ENCODE measurements at places on chromosomes 13 and 19.

GRCh38 chr13:105997581-105998550 lies 537.6 kb downstream of the EFNB2 start:
- no peak for DNase-seq

- no peak for DNase-seq
Measured at GRCh38 chr19:33442706-33443105, 69.2 kb downstream of the CEBPG start.

DNA sequence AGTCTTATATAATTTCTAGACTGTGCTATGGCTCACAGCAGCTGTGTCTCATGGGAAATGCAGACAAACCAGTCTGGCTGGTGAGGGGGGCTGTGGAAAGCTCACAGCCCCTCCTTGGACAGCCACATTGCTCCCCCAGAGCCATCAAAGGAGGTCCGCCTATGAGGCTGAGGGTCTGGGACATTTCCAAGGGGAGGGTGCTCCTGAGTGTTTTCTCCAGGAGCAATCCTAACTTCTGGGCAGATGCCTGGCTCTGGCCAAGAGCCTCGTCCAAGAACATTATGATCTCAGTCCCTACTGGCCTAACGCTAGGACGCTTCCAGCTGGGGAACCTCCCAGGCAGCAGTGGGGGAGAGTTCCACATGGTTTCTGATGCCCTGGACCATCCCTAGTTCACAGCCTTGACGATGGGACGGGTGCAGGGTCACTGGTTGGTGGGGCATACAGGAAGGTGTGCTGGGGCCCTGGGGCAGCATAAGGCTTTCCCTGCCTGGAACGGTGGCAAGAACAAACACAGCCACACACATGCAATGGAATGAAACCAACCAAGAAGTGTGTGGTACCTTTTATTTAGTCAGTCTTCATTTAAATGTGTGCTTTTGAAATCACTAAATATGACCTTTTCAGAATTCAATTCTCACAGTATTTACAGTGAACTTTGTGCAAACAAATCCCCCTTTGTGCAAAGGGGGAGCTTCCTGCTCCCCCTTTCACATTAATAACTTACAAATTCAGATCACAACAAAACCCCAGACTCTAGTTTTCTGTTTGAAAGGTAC lies 60.6 kb downstream of the CDADC1 start:
- DNase-seq: peak; percentile 69

- DNase-seq: no peak
Measured at GRCh38 chr19:2115324-2115723, 18.6 kb downstream of the IZUMO4 start.

GRCh38 chr13:50214514-50214913 lies 199.3 kb downstream of the KCNRG start:
- no peak for DNase-seq

DNA sequence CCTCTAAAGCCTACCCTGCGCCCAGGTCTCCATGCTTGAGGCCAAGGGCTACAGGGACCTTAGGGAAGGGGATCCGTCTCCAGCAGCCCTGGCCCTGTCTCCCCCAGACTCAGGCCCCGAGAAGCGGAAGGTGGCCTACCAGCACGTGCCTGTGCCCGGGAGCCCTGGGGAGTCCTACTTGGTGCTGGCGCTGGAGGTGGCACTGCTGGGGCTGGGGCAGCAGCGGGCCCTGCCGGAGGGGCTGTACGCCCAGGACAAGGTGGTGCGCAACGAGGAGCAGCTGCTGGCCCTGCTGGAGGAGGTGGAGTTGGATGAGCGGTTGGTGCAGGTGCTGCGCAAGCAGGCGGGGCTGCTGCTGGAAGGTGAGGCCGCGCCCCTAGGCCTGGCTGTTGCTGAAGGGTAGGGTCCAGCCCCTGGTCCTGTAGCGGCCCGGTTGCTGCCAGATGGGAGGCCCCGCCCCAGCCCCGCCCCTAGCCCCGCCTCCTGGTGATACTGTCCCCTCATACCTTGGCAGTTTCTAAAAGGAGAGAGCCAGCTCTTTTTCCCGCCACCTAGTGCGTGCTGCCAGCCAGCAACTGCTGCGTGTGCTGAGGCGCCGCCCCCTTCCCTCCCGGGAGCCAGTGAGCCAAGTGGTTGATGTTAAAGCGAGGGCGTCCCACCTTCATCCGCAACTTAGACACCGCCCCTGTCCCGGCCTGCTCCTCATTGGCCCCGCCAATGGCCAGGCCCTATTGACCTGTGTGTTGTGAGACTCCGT lies 22.6 kb downstream of the ZSWIM4 start:
- no peak for DNase-seq

DNA sequence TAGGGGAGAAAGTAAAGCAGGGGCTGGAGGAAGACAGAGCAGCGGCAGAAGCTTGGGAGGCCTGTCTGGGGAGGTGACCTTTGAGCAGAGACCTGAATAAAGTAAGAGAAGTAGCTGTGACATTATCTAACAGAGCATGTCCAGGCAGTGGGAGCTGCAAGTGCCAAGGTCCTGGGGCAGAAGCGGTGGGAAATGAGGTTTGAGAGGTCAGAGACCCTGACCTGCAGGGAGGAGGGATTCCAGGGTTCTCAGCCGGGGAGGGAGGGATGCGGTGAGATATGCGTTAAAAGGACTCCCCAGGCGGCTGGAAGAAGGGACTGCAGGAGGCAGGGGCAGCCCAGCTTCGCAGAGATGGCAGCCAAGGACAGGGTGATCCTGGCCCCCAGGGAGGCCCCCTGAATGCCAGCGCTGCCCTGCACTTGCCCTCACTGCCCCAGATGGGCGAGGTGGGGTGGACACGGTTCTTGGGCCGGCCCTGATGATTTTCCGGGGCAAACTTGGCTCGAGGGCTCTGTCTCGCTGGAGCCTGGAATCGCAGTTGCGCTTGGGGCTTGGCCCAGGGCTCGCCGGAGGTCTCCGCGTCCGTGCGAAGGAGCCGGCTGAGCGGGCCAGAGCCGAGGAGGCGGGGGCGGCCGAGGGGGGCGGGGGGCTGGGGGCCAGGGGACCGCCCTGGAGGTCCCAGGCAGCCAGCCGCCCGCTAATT lies 3.2 kb downstream of the CRLF1 start:
- DNase-seq: peak; percentile 61

GRCh38 chr19:45879055-45879454 lies 6.9 kb downstream of the IRF2BP1 start:
- DNase-seq: no peak

GRCh38 chr13:98364647-98365046 lies 187.6 kb upstream of the RNF113B start:
- no peak for DNase-seq

GRCh38 chr19:49744946-49745381 lies 18.1 kb downstream of the TSKS start:
- no peak for DNase-seq

DNA sequence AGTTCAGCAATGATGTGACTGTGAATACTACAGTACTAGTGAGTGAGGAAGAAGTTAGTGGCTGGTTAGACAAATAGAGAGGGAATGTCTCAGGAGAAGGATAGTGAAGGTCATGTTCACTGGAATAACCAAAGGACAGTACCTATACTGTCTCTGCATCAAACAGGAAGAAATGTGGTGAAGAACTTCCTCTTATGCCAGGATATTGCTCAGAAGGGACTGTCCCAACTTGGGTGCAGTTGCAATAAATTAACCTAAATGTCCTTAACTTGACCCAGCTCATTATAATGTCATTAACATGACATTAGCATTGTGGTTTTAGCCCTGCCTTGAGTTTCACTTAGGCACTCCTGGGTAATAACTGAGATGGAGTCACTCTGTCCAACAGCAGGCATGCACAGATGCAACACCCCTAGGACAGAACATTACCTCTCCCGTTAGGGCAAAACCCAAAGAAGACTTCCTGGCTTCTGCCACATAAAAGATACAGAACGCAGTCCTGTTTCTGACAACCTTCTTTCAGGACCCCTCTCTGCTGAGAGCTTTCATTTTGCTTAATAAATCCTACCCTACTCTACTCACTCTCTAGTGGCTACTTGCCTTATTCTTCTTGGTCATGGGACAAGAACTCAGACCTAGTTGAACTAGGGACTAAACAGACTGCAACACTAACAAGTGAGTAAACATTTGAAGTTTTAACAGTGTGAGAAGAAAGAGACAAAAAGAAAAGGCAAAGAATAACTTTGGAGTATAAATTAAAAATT lies 1591.6 kb upstream of the MIR17HG start:
- DNase-seq: no peak

DNA sequence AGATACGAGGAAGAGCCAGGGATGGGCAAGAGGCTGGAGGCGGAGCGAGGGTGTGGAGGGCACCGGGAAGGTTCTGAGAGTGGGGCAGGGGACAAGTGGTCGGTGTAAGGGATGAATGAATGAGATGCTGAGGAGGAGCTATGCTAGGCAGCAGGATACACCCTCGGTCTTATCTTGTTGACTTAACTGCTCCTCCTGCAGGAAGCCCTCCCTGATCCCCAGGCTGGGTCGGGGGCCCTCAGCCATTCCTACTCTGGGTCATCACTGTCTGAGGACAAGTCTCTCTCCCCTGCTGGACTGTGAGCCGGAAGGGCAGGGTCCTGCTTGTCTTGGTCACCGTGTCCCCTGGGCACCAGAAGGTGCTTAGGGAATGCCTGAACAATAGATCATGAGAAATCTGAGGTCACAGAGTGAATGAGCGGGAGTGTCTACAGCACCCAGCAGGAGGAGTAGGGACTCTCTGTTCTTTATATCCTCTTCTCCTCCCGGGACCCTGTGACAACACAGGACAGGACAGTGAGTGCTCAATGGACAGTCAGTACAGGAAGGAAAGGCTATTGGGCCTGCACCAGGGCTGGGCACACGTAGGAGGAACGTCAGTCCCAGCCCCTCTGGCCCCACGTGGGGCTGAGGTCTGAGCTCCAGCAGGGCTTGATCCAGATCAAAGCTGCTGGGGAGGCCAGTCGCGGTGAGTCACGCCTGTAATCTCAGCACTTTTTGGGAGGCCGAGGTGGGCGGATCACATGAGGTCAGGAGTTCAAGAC lies 6.5 kb downstream of the NKPD1 start:
- peak; percentile 76 for DNase-seq

DNA sequence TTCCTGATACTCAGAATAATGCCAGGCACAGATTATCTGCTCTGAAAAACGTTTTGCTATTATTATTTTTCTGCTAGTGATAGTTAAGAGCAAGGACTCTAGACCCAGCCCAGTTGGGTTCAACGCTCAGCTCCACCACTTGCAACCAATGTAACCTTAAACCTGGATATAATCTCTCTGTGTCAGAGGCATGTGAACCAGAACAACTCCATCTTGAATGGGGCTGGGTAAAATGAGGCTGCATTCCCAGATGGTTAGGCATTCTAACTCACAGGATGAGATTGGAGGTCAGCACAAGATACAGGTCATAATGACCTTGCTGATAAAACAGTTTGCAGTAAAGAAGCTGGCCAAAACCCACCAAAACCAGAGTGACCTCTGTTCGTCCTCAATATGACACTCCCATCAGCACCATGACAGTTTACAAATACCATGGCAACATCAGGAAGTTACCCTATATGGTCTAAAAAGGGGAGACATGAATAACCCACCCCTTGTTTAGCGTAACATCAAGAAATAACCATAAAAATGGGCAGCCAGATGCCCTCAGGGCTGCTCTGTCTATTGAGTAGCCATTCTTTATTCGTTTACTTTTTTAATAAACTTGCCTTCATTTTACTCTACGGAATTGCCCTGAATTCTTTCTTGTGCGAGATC lies 13.6 kb downstream of the FAM187B start:
- DNase-seq: no peak

DNA sequence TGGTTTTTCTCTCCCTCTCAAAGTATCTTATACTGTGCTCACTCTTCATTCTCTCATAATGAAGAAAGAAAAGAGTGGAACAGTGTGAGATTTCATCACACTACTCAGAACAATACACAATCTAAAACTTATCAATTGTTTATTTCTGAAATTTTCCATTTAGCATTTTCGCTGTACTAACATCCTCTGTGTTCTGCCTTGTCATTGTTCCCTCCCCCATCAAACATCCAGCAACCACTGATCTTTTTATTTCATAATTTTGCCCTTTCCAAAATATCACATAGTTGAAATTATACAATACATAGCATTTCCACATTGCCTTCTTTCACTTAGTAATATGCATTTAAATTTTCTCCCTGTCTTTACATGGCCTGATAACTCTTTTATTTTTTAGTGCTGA lies 658.7 kb downstream of the SLITRK1 start:
- no peak for DNase-seq
